ENCODE measurements at places on chromosomes 3 and 15.

- DNase-seq, result no peak
Measured at GRCh38 chr3:192778508-192778907, 51.2 kb upstream of the FGF12 start.

- no peak for DNase-seq
Measured at GRCh38 chr15:39200586-39200985, 380.3 kb upstream of the THBS1 start.

- DNase-seq, result no peak
Measured at GRCh38 chr3:121819236-121819635, 15.6 kb downstream of the IQCB1 start.

DNA sequence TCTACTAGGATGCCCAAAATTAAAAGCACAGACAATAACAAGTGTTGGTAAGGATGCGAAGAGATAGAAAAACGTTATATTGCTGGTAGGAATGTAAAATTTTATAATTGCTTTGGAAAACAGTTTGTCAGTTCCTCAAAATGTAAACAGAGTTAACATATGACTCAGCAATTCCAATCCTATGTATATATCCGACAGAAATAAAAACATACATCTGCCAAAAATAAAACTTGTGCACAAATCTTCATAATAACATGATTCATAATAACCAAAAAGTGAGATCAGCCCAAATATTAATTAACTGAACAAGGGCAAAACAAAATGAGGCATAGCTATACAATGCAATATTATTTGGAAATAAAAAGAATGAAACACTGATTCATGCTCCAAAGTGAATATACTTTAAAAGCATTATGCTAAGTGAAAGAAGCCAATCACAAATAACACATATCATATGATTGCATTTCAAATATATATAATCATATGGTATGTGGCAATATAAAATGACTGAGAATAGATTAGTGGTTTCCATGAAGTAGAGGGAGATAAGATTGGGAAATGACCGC is 609.3 kb downstream of the IGSF11 start:
- no peak for DNase-seq

GRCh38 chr15:48358229-48359152 is 27.3 kb downstream of the DUT start:
- DNase-seq, result no peak

DNA sequence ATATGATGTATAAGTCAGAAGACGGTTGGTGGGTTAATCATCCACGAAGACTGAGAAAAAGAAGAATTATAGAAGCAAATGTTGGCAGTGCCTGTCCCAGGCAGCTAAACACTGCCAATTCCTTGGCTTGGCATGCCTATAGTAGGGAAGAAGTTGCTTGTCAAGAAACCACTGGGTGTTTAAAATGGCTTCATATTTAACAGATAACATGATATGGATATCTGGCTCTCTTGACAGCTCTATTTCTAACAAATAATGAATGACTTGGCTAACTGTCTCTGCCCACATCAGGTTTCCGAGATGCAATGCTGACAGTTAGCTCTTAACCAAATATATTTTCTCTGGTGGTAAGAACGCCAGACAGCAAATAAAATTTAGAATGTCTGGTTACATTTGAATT is 341.7 kb upstream of the KCNMB2 start:
- no peak for DNase-seq

DNA sequence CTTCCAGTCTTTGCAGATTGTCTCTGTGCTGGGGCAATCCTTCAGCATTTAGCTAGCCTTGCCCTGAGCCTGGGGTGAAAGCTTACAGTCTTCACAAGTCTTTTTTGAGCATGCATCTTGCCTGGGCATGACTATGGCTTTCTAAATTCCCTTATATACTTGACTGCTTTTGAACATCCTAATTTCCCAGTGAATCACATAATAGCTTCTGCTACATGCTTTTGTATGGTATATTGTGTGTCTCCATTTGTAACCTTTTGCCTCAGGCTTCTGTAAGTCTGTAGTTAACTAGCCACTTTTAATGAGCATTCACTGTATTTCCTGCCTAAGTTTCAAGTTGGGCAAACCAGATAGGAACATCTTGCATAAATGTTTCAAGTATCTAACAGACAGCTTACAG is 76.8 kb downstream of the CHCHD4 start:
- no peak for DNase-seq

- no peak for DNase-seq
Measured at GRCh38 chr3:13494463-13495350, 14.6 kb downstream of the HDAC11 start.

DNA sequence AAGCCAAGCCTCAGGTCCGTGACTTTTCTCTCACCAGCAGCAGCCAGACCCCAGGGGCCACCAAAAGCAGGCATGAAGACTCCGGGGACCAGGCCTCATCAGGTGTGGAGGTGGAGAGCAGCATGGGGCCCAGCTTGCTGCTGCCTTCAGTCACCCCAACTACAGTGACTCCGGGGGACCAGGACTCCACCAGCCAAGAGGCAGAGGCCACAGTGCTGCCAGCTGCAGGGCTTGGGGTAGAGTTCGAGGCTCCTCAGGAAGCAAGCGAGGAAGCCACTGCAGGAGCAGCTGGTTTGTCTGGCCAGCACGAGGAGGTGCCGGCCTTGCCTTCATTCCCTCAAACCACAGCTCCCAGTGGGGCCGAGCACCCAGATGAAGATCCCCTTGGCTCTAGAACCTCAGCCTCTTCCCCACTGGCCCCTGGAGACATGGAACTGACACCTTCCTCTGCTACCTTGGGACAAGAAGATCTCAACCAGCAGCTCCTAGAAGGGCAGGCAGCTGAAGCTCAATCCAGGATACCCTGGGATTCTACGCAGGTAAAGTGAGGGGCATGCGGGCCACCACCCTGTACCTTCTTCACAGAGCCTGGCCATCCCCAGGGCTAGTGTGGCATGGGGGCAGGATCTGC is 12.0 kb upstream of the ABTB1 start:
- DNase-seq, result no peak

DNA sequence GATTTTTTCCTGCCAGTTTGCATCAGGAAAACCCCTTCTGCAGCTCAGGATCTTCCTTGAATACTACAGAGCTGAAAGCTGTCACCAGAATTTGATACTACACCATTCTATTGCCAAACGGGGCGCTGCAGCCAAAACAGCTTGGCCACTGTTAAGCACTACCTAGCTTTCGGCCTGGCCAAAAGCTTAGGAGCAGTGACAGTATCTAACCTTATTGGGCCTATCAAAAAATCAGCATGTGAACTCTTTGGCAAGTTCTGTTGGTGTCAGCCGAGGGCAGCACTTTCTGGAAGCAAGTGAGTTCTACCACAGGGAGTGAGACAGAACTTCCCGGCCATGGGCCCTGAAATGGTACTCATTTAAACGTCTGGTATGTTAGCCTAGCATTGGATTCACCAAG is 16.1 kb upstream of the GYG1 start:
- DNase-seq, result no peak

DNA sequence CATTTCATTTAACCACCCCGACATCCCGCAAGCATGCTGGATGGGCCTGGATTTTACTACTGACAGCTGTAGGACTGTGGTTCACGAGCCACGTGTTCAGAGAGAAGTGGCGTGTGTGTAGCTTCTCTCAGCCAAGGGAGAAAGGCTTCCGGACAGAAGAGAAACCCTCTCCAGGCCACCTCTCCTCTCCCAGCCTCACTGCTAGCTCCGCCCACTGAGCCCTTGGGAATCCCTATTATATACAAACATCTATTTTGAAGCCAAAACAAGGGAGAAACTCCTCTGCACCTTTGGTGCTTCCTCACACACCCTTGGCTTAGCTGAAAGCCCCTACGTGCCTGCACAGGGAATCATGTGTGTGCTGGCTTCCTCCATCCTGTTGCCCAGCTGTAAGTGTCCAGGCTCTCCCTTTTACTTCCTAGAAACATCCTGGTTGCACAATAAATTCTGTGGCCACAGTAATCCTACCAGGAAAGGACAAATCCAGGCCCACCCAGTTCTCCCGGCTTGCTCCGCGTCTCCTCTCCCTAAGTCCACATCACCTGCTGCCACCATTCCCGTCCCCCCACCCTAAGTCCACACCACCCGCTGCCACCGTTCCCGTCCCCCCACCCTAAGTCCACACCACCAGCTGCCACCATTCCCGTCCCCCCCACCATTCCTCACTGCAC is 30.5 kb downstream of the PCSK6 start:
- DNase-seq, result no peak

DNA sequence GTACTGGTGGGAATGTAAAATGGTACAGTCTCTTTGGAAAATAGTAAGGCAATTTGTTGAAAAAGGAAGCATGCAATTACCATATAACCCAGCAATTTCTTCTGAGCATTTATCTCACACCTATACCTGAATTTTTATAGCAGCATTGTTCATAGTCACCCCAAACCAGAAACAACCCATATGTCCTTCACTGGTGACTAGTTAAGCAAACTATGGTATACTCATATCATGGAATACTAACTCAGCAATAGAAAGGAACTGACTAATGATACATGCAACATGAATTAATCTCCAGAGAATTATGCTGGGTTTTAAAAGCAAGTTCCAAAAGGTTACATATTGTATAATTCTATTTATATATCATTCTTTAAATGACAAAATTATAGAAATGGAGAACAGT is 60.2 kb downstream of the TRAT1 start:
- no peak for DNase-seq

GRCh38 chr15:78450285-78450858 is 12.4 kb downstream of the IREB2 start:
- DNase-seq, result no peak

- no peak for DNase-seq
Measured at GRCh38 chr3:178382449-178383061, 153.7 kb upstream of the KCNMB2 start.

DNA sequence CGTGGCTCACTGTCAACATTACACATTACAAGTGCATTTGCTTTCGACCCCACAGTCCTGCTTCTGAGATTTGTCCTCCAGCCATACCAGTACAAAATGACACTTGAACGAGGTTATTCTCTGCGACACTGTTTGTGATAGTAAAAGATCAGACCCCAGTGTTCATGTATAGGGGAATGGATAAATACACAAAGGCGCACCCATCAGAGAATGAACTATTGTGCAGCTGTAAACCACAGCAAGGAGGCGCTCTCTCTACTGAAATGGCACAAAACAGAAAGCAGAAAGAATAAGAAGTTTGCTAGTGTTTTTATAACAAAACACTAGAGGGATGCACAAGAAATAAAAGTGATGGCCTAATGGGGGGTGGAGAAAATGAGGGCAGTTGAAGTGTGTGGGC is 4.9 kb upstream of the CHSY1 start:
- no peak for DNase-seq

- no peak for DNase-seq
Measured at GRCh38 chr3:164897342-164897741, 181.0 kb downstream of the SI start.

- no peak for DNase-seq
Measured at GRCh38 chr3:73791356-73791755, 166.6 kb upstream of the PDZRN3 start.

DNA sequence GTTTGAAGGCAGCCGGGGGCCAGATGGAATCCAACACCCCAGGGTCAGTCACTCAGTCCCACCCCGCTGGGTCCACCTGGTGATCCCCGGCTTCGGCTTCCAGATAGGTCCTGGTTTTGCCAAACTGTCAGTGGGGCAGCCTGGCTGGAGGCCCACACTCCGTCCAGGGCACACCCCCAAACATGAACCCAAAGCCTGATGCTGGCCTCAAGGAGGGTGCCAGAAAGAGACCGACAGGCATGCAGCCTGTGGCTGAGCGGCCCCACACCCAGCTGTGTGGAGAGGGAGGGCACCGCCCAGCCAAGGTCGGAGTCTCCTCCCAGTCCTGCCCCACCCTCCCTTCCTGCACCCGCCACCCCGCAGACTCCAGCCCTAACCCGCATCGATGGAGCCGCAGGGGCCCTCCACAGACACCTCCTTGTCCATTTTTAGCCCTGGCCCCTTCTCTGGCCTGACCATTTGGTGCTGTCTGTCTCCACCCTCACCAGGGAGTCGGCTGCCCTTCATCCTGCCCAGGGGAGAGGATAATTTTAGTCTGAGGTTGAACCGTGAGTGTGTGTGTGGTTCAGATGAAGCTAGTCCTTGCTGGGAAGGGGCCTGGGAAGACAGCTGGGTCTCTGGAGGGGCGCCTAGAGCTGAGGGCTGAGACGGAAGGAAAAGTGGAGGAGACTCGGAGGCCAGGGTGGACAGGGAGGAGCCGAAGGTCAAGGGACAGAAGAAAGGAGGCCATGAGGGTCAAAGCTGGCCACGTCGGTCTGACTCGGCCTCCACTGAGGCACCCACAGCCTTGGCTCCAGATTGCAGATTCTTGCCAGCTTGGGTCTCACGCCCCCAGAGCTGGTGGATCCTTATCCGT is 23.1 kb downstream of the TNK2 start:
- no peak for DNase-seq

GRCh38 chr3:106210923-106211322 is 342.1 kb upstream of the CBLB start:
- no peak for DNase-seq

- DNase-seq, result no peak
Measured at GRCh38 chr3:158106766-158107471, 699 bp upstream of the SHOX2 start.

- no peak for DNase-seq
Measured at GRCh38 chr3:33792167-33792892, 6.1 kb upstream of the PDCD6IP start.

GRCh38 chr15:62050115-62050514 is 10.1 kb downstream of the VPS13C start:
- no peak for DNase-seq

- no peak for DNase-seq
Measured at GRCh38 chr15:65101891-65102708, 12.9 kb downstream of the UBAP1L start.

DNA sequence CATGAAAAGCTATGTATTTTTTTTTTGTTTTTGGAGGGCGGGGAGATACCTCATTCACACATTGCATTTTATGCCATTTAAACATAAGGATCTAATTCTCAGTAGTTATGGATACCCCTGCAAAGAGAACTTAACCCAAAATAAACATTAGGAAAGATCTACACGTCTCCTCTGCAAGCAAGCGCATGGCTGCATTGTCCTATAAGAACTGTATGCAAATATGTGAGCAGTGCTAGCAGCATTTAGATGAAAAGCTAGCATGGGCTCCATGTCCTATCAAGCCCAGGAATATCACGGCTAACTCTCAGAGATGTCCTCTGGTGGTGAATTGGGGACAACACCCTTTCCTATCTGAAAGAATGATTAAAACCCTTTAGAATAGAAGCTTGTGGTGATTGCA is 292.8 kb downstream of the MEX3B start:
- no peak for DNase-seq

- DNase-seq, result no peak
Measured at GRCh38 chr3:49500732-49501609, 30.9 kb downstream of the DAG1 start.

DNA sequence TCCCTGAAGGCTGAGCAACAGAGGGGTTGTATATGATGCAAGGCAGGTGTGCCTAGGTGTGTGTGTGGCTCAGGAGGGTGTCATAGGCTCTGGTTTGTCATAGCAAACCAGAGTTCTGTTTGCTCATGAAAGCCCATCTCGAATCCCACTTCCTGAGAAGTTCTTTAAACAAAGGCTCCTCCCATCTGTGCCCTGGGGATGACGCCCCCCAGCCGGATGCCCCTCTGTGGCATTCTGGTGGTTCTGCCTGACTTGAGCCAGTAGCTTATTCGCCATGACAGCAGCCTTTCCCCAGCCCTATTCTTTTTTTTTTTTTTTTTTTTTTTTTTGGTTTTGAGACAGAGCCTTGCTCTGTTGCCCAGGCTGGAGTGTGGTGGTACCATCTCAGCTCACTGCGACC is 45.4 kb downstream of the PDIA5 start:
- DNase-seq, result no peak
